SHP77 treated with DMSO at 0.1 percent for 48 hours (cell line): ENCODE measurements at places on chromosomes 11 and 22.

DNA sequence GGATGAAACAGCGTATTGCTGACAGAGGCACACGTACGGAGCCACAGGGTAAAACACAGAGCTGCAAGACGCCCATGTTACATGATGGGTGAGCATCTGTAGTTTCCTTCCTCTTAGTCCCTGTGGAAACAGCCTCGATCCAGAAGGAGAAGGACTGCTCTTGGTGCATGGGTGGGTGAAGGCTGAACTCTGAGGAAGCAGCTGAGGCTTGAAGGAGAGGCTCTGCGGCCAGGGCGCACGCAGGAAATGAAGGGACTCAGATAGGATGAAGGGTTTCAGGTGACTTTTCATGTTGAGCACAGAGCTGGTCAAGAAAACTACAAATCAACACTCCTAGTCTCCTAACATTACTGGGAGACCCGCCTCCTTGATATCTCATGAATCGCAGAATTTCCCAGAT, 65.7 kb upstream of the ADA2 start:
- DNase-seq, result no peak

- no peak for DNase-seq
Observed at GRCh38 chr11:19903620-19904069, 191.0 kb downstream of the NAV2 start.

- DNase-seq, result no peak
Observed at GRCh38 chr11:24478718-24479117, 18.1 kb upstream of the LUZP2 start.

DNA sequence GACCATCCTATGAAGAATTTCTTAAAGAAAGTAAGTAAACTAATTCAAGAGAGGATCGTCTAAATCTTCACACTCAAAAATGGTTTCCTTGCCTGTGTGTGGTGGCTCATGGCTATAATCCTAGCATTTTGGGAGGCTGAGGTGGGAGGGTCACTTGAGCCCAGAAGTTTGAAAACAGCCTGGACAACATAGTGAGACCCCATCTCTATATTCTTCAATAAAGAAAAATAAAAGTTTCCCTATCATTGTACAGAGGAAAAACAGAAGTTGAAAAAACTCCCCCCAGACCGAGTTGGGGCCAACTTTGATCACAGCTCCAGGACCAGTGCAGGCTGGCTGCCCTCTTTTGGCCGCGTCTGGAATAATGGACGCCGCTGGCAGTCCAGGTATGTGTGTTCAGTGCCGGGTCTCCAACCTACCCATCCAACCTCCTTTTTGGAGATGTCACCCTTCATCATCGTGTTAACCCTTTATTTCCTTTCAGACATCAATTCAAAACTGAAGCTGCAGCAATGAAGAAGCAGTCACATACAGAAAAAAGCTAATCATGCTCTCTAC, 3.0 kb downstream of the RPS25 start:
- no peak for DNase-seq

GRCh38 chr11:10674911-10675440, 18.6 kb downstream of the IRAG1 start:
- DNase-seq, result no peak

DNA sequence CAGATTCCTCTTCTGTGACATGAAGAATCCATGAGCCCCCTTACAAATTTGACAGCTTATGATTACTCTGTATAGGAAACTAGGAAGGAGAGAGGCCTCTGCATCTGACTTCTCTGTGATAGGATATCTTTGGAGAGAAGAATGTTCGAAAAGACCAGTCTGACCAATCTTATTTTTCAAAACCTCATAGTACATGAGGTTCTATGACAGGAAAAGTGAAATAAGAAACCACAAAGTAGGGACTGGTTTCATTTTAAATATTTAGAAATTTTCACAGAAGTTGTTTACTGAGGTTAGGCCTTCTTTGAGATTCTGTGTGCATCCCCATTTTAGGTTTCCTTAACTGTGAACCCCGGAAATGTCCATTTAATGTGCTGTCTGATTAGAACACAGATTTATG, 2.1 kb upstream of the OR4X1 start:
- no peak for DNase-seq

- no peak for DNase-seq
Observed at GRCh38 chr11:126139111-126140091, 72.0 kb downstream of the RPUSD4 start.

DNA sequence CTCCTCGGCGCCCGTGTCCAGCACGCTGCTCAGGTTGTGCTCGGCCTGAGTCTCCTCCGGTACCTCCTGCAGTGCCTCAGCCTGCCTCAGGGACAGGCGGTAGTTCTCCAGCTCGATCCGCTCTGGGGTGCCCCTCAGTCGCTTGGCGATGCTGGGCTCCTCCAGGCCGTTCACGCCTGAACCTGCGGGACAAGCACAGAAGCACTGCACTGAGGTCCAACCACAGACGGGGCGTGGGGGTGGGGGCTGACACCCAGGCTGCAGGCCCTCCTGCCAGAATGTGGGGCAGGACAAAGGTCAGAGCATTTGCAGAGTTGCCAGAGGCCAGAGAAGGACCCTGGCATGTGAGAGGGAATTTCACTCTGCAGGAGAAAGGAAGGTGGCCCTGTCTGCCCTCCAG, 67.6 kb upstream of the BID start:
- DNase-seq, result no peak

GRCh38 chr11:29159552-29160465, 857.0 kb downstream of the KCNA4 start:
- no peak for DNase-seq

DNA sequence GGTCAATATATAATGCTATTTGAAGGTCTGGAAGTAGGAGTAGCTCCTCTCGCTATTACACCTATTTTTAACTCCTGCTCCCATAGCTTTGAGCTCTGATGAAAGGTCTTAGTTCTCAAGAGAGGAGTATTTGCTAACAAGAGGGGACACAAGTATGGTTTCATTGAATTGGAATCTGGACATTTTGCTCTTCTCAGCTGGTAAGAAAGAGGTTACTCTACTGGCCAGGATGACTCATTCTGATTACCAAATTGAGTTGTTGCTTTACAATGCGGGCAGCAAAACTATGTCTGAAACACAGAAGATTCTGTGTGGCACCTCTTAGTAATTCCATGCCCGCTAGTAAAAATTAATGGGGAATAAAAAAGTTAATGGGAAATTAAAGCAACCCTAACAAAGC, 63.6 kb upstream of the EP300 start:
- no peak for DNase-seq

GRCh38 chr11:17379383-17380180, 8.9 kb downstream of the KCNJ11 start:
- DNase-seq, result no peak

GRCh38 chr11:64553554-64554201, 37.3 kb upstream of the SLC22A12 start:
- no peak for DNase-seq

GRCh38 chr11:81886406-81887075, 847.1 kb downstream of the FAM181B start:
- DNase-seq, result no peak

DNA sequence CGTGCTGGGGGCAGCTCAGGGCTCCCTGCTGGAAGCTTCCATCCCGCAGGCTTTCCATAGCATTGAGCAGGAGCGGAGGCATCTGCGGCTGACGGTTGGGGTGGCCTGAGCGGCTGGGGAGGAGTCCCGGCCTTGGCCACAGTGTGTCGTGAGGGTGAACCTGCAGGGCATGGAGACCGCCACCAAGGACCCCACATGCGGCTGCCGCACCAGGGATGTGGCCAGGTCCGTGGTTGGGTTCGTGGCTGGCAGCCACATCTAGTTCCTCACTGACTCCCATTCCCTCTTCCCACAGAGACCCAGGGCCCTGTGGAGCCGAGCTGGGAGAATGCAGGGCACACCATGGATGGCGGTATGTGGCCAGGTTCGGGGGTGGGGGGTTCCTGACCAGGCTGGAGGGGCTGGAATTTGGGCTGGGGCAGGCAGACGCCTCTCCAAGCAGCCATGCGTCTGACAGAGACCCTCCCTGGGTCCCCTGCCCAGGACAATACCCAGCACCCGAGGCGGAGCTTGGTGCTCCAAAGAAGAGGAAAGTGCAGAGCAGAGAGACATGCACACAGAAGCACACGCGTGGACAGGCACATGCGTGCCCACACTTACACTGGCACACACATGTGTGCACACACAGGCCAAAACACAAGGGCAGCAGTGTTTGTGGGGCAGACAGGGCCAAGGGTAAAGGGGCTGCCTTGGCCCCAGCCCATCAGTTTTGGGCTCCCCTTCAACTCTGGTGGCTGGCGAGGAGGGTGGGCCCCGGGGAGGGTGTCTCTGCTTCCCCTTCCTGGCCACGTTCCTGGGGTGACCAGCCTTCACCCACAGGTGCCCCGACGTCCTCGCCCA, 2.7 kb downstream of the MUC5B start:
- DNase-seq, result no peak
